Kidney epithelial cell (primary cell): ENCODE measurements at places on chromosomes 4 and X. TPM values are rescaled to one million over a fixed set of nuclear protein-coding genes. Genes with fewer than 3 reads are reported as not detected.

Gene ABLIM2
- 1.3 and 7.2 TPM in 2 replicates for total RNA-seq

Gene LINC00632
- total RNA-seq, result 1.4 and 3.7 TPM in 2 replicates

Gene SFRP2
- 1.5 and 2.7 TPM in 2 replicates for total RNA-seq

Gene SMPX
- not detected in 2 replicates for total RNA-seq

Gene TMEM185A
- total RNA-seq, result 15.0 and 15.3 TPM in 2 replicates

Gene CENPVL1
- 0.96 TPM in 1 of 2 replicates, not detected in the other for total RNA-seq

Gene BST1
- total RNA-seq, result 3.4 and 4.9 TPM in 2 replicates

Gene ACE2
- 0.14 TPM in 1 of 2 replicates, not detected in the other for total RNA-seq

Gene TLR6
- 1.1 and 1.3 TPM in 2 replicates for total RNA-seq

Gene MAGEA8
- not detected in 2 replicates for total RNA-seq

GRCh38 chr4:123325241-123325681 lies 71.3 kb upstream of the SPRY1 start:
- no peak for DNase-seq

- DNase-seq, result no peak
Observed at GRCh38 chr4:89110541-89110985, 770 bp upstream of the TIGD2 start.

GRCh38 chr4:138161351-138161750 lies 80.8 kb downstream of the SLC7A11 start:
- no peak for DNase-seq

- no peak for DNase-seq
Observed at GRCh38 chr4:114754616-114755015, 156.0 kb downstream of the UGT8 start.

- no peak for DNase-seq
Observed at GRCh38 chr4:141258558-141258957, 37.9 kb downstream of the ZNF330 start.

- DNase-seq, result no peak
Observed at GRCh38 chr4:40038977-40039376, 17.7 kb upstream of the N4BP2 start.

- no peak for DNase-seq
Observed at GRCh38 chrX:49183701-49184281, 2.4 kb downstream of the PRICKLE3 start.

GRCh38 chrX:19636980-19637379 lies 121.7 kb upstream of the MAP3K15 start:
- no peak for DNase-seq

DNA sequence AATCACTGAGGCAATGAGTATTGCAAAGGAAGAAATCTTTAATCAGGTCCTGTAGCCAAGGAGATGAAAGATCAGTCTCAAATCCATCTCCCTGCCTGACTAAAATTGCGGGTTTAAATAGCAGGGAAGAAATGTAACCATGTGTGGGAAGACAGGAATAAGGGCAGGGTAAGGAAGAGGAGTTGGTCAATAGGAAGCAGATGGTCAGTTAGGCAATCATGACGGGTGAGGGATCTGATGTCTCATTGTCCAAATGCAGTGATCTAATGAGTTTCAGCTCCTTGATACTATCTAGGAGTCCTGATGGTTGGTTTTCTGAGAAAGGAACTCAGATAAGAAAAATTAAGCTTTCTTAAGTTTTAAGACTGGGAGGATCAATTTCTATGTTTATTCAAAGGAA lies 200.8 kb downstream of the SPATA18 start:
- DNase-seq, result no peak

GRCh38 chr4:3409571-3410091 lies 32.1 kb upstream of the HGFAC start:
- DNase-seq, result no peak

- DNase-seq, result no peak
Observed at GRCh38 chrX:118496763-118497079, 1.1 kb downstream of the DOCK11 start.

DNA sequence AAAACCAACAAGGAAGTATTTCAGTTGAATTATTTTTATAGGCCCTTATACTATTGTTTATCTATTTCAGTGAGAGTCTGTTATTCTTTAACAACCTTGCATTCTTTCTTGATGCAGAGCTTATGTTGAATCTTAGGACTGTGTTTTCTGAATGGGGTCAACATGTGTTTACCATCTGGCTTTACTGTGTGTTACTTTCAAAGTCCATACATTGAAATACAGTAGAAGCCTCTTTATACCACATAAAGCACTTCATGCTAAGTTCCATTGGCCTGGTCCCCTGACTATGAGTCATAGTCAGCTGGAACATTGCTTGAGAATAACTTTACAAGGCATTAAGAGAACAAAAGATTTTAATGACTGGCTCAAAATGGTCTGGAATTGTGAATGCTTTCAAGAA lies 152.6 kb downstream of the GASK1B start:
- peak; percentile 85 for DNase-seq

DNA sequence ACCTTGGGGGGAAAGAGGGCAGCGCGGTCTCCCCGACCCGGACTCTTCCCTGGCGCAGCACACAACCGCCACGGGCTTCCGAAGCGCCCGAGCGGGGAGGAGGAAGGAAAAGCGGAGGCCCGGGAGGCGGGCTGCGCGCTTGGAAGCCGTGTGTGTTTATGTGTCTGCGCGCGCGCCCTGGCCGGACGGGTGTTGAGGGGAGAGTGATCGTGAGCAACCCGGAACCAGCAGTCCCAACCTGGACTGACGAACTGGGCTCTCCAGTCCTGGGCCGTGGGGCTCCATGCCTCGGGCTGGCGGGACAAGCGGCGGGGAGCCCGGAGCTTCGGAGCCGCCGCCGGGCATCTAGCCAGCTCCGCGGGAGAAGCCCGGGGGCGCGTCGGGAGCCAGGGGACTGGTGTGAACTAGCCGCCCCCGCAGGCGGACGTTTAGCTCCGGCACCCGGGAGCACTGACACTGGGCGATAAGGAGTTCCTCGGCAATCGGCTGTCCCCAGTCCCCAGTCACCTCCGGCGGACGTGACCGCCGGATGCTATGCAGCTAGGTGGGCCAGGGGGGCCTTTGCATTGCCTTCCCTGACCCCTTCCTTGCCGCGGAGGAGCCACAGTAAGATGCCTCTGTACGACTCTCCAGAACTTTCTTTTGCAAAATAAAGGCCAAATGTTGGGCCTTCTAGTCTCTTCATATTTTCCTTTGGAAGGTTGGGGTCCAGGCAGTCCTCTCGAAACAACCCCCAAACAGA lies 74.8 kb upstream of the BCOR start:
- DNase-seq, result no peak

DNA sequence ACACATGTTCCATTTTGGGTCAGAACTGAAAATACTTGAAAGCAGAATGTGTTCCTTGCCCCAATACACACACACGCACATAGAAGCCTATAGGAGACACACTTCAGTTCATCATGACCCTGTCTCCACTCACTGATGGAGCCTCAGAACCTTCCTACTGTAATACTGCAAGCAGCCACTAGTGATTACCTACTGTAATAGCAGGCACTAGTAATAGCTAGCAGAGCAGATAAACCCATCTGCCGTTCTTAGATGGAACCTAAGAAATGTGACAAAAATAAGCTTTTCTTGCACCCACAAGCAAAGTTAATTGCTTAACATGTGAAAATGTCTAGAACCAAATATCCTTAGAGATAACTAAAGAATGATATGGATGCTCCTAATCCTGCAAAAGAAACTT lies 13.6 kb downstream of the AMTN start:
- no peak for DNase-seq

DNA sequence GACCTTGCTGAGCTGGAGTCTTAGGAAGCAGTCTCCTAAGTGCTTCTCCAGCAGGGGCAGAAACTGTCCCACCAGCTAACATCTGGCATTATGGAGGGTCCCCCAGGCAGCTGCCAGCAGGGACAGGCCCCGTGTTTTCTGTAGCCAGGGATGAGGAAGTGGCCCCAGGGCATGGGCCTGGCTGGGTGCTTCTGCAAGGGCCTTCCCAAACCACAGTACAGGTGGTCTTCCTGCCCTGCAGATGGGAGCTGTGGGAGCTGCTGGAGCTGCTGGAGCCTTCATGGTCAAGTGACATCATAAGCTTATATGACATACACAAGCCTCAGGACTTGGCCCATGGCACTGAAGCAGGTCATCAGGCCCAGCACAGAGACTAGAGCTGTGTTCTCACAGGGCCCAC lies 5.0 kb upstream of the MSANTD1 start:
- DNase-seq, result no peak

DNA sequence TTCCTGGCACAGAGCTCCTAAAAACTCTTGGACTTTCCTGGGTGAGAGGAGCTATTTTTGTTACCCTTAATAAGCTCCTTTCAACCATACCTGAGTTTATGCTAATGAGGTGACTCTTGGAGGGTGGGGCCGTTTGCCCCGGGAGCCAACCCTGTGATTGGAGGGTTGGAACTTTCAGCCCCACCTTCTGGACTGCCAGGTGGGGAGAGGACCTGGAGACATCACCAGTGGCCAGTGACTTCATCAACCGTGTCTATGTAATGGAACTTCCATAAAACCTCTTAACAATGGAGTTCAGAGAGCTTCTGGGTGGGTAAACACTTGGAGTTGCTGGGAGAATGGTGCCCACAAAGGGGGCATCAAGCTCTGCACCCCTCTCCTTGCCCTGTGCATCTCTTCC lies 17.9 kb upstream of the ENPP6 start:
- DNase-seq, result no peak

DNA sequence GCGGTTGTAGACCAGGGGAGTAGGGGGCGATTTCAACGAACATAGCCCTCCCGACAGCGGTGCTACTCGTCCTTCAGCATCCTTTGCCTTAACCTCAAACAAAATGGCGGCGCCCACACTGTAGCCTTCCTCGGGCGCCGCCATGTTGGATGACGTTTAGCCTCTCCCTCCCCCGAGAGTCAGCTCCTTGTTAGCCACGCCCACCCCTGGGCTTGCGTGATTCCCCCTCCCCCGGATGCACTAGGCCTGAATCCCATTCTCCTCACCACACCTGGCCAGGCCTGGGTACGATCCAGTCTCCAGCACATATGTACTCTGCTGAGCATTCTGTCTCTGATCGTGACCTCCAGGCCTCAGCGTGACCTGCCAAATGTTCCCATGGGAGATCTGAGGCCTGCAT lies 49.0 kb upstream of the ZNF157 start:
- no peak for DNase-seq

DNA sequence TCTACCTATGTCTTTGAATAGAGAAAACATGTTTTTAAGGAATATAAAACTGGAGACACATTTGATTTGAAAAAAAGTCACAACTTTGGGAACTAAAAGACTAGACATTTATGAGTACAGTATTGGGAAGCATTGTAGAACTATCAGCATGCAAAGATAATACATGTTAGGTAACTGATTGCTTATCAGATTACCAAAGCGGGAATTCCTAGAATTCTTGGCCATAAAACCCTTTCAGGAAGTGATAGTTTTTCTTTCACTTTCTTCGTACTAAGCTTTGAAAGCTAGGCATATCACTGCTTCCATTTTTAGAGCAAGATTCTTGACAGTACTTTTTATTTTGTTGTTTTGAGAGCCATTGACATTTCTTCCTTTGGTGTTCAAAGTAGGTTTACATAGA lies 646.6 kb upstream of the PITX2 start:
- DNase-seq, result no peak

GRCh38 chr4:73252001-73252400 lies 6.6 kb downstream of the ANKRD17 start:
- DNase-seq, result no peak

DNA sequence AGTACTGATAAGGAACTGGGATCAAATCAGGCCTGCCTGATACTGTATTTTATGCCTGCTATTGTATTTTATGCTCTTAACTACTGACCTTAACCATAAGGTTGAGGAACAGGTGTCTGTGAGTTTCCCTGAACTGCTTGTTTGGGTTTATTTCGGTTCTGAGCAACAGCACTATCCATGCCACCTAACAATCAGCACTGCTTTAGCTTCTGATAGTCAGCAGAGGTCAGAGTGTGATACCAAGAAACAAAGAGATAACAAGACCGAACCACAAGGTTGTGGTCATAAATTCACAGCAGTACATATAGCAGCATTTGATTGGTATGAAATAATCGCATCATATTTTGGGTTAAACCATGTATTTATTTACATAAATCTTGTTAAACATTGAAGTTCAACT lies 362.2 kb downstream of the FGF13 start:
- no peak for DNase-seq

- no peak for DNase-seq
Observed at GRCh38 chrX:119190091-119190681, 45.9 kb upstream of the PGRMC1 start.

DNA sequence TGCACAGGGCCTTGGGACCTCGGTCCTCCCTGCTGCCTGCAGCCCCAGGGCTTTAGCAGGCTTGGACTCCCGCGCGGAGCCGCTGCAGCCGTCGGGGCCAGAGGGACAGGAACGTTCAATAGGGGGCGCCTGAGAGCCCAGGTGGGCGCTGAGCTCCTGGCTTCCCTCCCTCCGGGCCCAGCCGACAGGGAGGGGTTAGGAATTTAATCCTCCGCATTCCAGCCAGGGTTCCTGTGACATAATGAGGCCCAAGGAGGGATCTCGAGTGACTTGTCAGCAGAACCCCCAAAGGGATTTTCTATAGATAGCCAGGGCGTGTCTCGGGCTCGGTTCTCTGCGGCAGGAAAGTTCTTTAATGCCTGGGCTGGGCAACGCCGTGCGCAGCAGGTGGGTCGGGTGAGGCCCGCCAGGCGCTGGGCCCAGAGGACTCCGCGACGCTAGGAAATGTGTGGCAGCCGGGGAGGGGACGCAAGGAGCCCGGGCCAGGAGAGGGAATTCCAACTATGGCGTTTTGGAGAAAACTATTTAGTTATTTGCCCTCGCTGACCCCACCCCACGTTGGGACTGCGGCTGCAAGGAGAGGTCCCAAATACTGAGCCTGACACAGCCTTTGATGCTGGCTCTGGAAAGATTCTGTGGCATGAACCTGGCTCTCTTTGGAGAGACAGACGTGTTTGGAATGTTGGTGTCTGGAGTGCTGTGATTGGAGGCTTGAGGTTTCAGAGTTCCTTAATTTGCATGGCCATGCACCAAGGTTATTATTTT lies 285.2 kb upstream of the GATB start:
- no peak for DNase-seq

DNA sequence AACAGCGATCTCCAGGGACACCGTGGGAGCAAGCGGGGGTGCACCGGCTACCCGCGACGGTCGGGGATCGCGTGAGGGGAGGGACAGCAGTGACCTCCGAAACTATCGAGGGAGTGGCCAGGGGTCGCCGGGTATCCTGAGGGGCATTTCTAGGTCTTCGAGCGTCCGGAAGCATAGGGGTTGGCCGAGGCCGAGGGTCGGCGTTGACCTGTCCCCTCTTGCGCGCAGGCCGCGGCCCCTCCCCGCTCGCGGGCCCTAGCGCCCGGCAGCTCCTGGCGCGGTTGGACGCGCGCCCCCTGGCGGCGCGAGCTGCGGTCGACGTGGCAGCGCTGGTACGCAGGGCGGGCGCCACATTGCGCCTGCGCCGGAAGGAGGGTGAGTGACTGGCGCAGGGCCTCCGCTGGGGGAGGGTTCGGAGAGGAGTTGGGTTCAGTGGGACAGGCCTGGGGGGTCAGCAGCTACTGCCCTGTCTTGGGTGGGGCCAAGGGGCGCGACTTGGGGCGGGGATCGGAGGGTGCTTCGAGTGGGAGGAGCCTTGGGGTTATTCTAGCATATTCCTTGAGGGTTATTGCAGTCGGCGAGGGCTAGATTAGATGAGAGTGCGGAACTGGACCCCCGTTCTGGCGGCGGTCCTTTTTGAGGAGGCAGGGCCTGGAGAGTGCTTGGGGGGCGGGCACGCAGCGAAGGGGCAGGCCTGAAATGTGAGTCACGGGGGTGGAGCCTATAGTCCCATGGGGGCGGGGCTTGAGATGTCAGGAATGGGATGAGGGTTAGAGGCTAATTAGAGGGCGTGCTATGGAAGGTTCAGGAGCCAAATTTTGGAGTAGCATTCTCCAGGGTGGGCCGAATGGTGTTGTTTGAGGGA lies 1.2 kb downstream of the MAGIX start:
- no peak for DNase-seq
